ENCODE measurements at places on chromosomes 2 and 18.

GRCh38 chr2:200099256-200099655 is 143.9 kb downstream of the MAIP1 start:
- DNase-seq = no peak

- no peak for DNase-seq
These were observed 59.5 kb upstream of the RBM44 start for GRCh38 chr2:237739101-237739500.

- DNase-seq = no peak
These were observed 21.0 kb downstream of the C18orf63 start for GRCh38 chr18:74336656-74337055.

GRCh38 chr2:186422226-186422625 is 63.8 kb upstream of the ZC3H15 start:
- DNase-seq = no peak

DNA sequence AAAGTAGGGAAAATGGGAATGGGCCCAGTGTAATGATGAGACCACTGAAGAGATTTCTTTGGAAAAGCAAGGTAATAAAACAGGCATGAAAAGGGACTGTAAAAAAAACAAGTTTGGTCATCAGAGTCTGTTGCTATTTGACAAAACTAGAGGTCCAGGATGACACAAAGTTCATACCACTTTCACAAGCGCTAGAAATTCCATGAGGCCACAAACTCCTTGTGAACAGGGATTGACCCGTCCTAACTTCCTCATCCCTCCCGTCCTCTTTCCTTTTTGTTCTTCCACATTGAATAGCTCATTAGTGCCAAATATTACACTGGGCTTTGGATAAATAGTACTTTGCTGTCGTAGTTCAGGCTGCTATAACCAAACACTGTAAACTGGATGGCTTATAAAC is 188.8 kb upstream of the EPC2 start:
- DNase-seq = no peak

- DNase-seq = no peak
These were observed 540.1 kb downstream of the NRXN1 start for GRCh38 chr2:50491541-50492476.

- DNase-seq = no peak
These were observed 18.0 kb downstream of the FZD7 start for GRCh38 chr2:202051499-202052161.

DNA sequence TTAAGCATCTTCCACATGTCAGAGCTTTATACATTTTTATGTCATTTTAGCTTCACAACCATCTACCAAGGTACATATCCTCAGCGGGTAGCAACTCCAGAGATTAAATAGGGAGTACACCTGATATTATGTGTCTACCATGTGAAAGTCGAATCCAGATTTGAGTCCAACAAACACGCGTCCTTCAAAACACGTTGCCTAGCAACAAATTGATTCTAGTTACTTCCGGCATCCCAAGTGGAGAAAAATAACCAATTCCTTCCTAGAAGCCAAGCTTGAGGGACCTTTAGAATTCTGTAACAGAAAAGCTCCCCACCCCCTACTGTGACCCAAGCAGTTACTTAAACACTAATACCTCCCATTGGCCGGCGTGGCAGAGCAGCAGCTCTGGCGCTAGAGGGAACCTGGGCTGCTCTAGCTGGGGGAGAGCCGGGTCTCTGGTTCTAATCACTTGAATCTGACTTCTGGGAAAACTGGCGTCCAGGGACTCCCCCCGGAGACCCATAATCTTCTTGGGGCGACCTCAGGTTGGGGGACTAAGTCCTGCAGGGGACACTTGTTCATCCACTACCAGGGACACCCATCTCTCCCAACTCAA is at the start of gene ERICH2:
TSS of gene ERICH2 (plus strand) at position 371 of the 598 bp plus-strand sequence. CDS start 304 bp downstream, outside the sequence.
- DNase-seq = no peak

- DNase-seq = peak; percentile 61
These were observed 484 bp upstream of the DARS1 start for GRCh38 chr2:135985826-135986393.

- no peak for DNase-seq
These were observed 42.8 kb upstream of the BAZ2B start for GRCh38 chr2:159658881-159659873.

- DNase-seq = no peak
These were observed 490.4 kb downstream of the NR4A2 start for GRCh38 chr2:155842103-155842502.

GRCh38 chr2:151817929-151818328 is 10.3 kb downstream of the ARL5A start:
- DNase-seq = no peak

GRCh38 chr2:23230885-23231284 is 154.1 kb upstream of the KLHL29 start:
- no peak for DNase-seq

DNA sequence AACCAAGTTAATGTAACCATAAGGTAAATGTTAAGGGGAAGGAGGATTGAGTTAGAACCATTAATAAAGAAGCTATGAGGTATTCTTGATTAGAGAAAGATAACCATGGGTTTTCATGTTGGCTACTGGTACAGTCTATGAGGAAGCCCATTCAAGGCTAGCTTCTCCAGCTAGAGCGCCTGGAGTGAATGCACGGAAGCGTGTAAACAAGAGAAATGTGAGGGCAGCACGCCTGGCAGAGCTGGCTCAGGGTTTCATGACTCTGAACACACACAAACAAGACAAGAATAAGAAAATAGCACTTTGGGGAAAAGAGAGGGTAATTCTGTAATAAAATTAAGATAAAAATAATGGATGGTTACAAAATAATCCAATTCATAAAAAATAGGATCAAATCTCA is 255.3 kb downstream of the PDE11A start:
- no peak for DNase-seq

DNA sequence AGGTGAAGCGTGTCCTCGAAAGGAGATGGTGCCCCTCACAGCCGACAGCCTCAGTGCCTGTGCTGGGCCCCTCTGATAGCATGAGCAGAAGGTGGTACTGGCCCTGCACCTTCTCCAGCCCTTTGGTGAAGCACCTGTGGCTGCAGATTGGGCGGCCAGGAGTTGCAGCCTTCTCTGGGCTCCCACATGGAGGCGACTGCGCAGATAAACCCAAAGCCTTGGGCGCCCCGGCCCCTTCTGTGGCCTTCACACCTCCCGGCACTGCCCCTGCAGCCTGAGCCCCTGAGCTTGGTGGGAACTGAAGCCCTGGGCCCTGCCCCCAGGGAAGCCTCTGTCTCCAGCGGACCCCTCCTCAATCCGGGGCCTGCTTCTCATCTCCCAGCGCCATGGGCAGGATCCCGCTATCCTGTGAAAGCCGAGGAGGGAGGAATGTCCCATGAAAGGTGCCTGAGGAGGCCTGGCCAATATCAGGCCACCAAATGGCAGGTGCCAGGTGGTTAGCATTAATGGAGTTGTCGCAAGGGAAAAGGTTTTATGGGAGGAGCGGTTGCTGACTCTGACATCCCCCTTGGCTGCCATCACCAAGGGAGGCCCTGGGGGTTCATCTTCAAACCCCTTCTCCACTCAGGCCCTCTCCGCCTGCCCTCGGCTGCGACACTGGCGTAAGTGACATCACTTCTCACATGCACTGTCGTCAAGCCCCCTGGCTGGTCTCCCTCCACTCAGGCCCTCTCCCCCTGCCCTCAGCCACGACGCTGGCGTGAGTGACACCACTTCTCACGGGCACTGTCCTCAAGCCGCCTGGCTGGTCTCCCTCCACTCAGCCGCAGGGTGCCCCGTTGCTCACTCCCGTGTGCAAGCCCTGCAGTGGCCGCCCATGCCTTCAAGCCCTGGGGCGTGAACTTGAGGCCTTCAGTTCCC is 62.4 kb downstream of the DDX1 start:
- no peak for DNase-seq

DNA sequence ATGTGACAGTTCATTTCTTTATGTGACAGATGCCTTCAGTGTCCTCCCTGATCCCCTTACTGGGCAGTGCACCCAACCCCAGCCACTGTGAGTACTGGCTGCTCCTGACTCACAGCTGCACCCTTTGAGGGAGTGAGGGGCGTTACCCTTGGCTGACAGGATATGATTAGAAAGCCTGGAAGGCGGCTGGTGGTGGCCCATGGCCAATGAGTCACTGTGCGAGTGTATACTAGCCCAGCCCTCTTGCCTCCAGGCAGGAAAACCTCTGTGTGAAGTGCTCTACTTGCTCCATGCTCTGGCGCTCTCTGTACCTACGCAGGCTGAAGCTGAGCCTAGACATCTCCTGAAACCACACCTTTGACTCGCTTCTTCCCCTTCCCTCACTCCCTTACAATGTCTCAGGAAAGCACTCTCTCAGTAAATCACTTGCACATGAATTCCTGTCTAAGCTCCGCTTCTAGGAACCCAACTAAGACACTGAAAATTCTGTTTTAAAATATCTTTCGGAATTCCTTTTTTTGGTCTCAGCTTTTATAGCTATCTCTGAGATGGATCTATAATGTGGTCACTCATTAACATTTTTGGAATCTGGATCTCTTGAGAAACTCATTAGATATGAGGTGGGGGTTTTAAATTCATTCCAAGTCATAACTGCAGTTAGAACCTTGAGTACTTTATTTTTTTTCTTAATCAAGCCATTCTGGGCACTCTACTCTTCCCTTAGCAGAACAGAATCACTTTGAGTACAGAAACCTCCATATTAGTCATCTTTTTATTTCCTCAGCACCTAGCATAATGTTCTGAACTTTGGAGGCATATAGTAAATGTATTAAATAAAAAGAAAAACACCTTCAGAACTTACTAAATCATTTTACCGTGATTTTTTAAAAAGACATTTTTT is 25.3 kb upstream of the STAM2 start:
- no peak for DNase-seq

GRCh38 chr2:64646007-64646880 is 7.5 kb downstream of the SERTAD2 start:
- DNase-seq = peak; percentile 70

GRCh38 chr2:44247924-44248323 is 27.4 kb upstream of the SLC3A1 start:
- DNase-seq = no peak

DNA sequence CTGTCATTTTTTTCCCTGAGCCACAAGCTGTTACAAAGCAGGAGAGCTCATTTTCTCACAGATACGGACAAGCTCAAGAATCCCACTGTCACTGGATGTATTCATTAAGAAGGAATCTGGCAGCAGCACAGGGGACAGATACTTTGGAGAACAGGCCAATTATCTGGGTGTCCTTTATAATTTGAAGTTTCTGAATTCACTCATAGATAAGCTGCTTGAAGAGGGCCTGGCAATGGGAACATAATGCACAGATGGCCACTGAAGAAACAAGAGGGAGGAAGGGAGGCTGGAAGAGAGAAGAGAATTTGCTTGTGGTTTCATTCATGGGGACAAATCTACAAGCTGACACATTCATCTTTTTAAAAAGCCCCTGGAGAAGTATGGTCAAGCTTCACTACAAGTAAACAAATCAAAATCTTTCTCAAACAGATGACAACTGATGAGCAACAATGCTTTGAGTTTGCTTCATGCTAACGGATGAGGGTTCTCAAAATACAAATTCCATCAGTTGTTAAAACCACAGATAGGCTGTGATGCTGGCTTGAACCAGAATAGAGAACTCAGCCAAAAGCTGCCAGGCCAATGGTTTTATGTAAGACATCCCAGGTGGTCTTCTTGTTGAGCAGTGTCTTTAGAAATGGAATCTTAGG is 11.9 kb downstream of the BCL2 start:
- DNase-seq = no peak

GRCh38 chr2:144965172-144965571 is 445.3 kb upstream of the ZEB2 start:
- no peak for DNase-seq

DNA sequence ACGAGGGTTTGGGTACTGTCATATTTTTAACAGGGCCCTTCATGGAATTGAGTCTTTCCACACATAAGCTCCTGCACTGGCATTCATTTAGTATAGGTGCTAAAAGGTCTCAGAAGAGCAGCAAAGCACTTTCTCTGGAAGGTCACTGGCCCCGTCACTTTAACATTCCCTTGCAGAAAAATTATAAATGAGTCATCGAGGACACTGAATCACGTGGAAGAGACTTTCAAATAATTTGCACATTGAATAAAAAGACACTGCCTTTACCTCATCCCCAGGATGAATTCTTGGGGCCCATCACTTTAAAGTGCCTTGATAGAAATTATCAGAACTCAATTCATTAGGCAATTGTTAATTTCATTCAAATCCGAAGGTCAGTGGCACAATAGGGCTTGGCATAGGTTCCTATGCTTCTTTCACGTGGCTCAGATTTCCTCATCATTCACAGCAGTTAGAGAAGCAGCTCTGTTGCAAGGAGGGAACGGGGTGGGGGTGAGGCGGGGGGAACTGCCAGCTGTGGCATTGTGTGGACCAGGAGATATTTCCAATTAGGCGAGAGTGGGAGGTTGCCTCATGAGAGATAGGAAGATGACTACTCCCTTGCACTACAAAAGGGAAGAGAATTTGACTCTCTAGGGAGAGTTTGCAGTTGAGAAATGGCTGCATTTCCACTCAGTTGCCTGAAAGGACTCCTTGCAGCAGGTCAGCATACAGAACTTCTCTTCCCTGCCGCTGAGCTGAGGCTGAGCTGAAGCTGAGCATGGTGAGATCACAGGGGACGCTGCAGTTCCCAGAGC is 86.3 kb upstream of the NPAS2 start:
- DNase-seq = no peak

GRCh38 chr2:241050624-241051577 is 51.2 kb downstream of the MTERF4 start:
- DNase-seq = no peak

DNA sequence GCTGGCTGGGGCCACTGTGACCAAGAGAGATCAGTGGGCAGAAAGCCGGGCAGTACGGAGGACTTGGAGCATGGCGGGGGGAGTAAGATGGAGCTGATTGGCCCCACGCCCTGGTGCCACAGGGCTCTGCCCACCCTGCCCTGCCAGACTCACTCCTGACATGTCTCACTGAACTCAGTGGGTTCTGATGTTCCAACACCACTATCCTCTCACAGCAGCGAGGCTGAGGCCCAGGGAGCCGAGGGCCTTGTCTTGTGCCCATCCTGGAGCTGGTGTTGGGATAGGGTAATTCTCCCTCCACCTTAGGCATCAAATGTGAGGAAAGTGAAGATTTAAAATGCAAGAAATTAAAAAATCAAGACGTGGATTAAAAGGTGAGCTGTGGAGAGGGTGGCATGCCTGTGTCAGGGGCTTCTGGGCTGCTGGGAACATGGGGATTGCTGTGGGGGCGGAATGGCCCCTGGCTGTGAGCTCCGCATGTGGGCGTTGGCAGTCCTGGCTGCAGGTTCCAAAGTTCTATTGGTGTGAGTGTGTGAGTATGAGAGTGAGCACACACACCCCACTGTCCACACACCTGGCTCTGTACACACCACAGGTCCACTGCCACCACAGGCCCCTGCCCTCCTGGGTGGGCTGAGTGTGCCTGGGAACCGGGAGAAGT is 283.5 kb upstream of the HS6ST1 start:
- DNase-seq = no peak

Data from activated CD8-positive, alpha-beta memory T cell treated with anti-CD3 and anti-CD28 coated beads for 4 hours (primary cell).